CD4-positive, alpha-beta T cell treated with Interleukin-15 for 1 hour (primary cell): ENCODE measurements at places on chromosomes 5 and 9.

GRCh38 chr5:24142341-24142740, 502.4 kb downstream of the CDH10 start:
- DNase-seq = no peak

GRCh38 chr5:168443950-168444700, 42.1 kb upstream of the RARS1 start:
- no peak for DNase-seq

DNA sequence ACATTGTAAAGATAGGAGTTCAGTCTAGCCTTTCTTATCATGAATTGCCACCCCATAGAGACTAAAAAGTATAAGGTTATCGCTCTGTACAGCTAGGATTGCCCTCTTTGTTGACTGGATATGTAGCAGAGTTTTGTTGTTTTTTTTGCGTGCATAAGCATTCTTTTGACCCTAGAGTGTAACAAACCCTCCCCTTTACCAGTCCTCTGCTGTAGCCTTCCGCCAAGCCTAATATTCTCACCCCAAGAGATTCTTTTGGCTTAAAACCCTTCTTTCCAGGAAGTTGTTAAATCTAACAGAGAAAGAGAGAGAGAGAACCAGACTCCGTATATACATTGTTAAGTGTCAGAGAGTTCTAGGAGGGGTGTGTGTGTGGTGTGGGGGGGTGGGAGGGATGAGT, 113.9 kb downstream of the FGF1 start:
- DNase-seq = no peak

DNA sequence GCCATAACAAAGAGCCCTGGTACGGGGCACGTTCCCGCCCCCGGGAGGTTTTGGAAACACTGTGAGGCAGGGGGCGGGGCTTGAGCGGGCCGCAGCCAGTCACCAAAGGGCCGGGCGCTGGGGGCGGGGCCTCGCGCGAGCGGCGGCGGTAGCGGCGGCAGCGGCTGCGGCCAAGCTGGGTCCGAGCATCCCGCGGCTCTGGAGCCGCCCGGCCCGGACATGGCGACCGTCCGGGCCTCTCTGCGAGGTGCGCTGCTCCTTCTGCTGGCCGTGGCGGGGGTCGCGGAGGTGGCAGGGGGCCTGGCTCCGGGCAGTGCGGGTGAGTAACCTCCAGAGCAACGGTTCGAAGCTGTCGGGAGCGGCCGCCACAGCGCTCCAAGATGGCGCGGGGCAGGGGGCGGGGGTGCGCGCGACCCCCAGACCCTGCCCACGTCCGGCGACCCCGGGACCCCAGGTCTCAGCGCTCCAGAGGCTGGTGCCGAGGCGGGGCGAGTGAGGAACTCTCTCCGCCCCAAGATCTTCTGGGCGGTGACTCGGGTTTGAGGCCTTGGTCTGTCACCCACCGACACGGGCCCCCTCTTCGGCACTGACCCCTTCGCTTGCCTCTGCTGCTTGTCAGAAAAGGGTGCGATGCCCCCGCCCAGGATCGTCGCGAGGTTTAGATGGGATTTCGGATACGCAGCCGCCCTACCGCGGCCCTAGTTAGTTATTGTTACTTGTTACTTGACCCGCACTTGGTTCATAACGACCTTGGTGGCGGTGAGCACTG, at the start of gene RECK:
TSS of gene RECK (plus strand) at position 134 of the 769 bp plus-strand sequence. CDS start at position 220, 86 bp downstream.
- peak; percentile 83 for DNase-seq

DNA sequence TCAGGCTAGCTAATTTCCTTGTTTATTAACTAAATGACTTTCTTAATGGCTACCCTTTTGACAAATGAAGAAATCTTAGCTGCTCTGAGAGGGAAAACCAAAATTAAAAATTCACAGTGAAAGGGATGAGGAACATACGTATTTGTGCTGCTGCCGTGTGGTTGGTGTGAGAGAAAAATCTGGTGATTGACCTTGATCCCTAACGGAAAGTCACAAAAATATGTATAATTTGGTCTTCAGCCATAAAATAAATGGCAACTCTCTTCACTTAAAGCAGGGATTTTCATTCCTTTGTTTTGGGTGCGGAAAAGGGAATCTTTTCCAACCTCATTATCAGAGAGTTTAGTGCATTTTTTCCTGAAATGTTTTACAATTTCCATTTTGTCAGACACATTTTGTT, 40.4 kb downstream of the PAM start:
- no peak for DNase-seq

- DNase-seq = no peak
Measured at GRCh38 chr5:100694100-100694499, 158.9 kb downstream of the FAM174A start.

GRCh38 chr9:126673689-126674364, 60.1 kb downstream of the LMX1B start:
- DNase-seq = no peak

- DNase-seq = no peak
Measured at GRCh38 chr9:127966416-127967150, 14.2 kb downstream of the EEIG1 start.

- peak; percentile 44 for DNase-seq
Measured at GRCh38 chr5:108642170-108642906, 105.4 kb upstream of the FER start.

- peak; percentile 71 for DNase-seq
Measured at GRCh38 chr9:37753489-37754190, at the start of gene TRMT10B. TSS of gene TRMT10B (plus strand) at chr9:37753805. CDS start at chr9:37761932, 8,127 bp downstream.

- no peak for DNase-seq
Measured at GRCh38 chr5:178786859-178787499, 56.5 kb upstream of the ZNF354A start.

DNA sequence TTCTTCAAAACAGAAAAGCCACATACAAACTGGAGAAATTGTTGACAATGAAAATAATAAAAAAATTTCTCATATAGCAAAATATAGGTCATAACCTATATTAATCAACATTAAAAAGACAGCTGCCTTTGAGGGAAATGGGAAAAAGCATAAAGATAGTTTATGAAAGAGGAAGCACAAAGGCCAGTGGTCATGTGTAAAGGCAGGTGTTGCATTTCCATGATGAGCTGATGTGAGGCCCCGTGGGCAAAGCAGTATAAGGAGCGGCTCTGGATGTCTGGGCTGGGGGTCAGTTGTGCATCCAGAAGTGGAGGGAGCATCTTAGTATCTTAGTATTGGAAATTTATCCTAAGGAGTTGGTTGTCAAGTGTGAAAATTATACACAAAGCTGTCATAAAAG, 18.3 kb downstream of the NDUFS6 start:
- DNase-seq = no peak

GRCh38 chr9:95840074-95840473, 35.4 kb upstream of the ERCC6L2 start:
- no peak for DNase-seq

GRCh38 chr9:38656896-38657295, 36.5 kb upstream of the ANKRD18A start:
- no peak for DNase-seq

DNA sequence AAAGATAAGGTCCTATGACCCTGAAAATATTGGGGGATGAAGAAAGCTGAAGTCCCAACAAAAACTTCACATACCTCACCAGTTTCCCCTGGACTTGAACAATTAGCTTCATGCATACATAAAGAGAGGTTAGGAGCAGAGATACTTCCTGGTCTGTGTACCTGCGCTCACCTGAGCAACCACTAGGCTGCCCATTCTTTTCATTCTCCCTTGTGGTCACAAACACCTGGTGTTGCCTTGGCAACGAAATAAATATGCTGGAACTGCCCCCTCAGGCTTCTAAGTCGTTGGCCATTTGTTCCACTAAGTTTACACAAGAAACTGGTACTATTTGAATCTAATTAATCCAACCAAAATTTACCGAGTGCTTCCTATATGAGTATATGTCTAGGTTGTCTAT, 18.1 kb downstream of the OTP start:
- no peak for DNase-seq
